ENCODE measurements at places on chromosomes 1 and 21.
A peak's percentile ranks its signal among the peaks of the same experiment; 100 is the strongest.

GRCh38 chr1:217136895-217137205 lies 413.6 kb upstream of the ESRRG start:
- DNase-seq, result no peak

DNA sequence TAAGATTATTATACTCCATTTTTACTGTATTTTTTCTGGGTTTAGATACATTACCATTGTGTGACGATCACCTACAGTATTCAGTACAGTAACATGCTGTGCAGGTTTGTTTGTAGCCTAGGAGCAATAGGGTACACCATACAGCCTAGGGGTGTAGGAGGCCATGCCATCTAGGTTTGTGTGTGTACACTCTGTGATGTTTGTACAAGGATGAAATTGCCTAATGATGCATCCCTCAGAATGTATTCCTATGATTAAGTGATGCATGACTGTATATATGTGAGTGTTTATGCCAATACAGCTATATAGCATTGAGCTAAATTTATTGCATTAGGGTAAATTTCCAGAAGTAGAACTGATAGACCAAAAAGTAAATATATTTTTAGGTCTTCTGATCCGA lies 23.3 kb downstream of the TUFT1 start:
- DNase-seq, result no peak

- no peak for DNase-seq
Observed at GRCh38 chr1:148389027-148389339, 94.1 kb downstream of the PPIAL4G start.

DNA sequence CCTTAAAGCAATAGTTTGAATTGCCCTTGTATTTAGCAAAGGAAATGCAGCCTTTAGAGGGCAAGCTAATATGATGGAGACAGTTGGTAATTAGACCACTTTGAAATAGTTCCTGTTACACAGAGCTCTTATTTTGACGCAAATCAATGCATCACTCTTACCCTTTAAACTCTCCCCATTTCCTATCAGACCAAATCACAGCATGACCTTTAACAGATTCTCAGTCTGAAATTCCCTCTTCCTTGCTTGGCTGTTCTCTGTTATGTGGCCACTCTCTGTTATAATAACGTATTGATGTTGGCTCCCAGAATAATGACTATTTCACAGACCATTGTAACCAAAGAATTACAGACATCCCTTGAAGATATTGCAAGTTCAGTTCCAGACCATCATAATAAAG lies 66.9 kb upstream of the NGF start:
- no peak for DNase-seq

DNA sequence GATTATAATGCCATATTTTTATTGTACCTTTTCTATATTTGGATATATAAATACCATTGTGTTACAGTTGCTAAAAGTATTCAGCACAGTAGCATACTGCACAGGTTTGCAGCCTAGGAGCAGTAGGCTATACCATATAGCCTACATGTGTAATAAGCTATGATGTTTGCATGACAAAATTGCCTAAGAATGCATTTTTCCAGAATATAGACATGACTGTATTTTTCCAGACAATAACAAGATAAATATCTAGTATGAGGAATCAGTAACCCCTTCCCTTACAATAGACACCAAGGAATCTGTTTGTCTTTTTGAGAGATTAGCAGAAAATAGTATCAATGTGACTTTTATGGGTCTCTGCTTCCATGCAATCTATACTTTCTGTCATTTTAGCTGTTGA lies 228.6 kb downstream of the GRIK1 start:
- no peak for DNase-seq

- DNase-seq, result no peak
Observed at GRCh38 chr1:30780409-30780808, 22.8 kb upstream of the LAPTM5 start.

DNA sequence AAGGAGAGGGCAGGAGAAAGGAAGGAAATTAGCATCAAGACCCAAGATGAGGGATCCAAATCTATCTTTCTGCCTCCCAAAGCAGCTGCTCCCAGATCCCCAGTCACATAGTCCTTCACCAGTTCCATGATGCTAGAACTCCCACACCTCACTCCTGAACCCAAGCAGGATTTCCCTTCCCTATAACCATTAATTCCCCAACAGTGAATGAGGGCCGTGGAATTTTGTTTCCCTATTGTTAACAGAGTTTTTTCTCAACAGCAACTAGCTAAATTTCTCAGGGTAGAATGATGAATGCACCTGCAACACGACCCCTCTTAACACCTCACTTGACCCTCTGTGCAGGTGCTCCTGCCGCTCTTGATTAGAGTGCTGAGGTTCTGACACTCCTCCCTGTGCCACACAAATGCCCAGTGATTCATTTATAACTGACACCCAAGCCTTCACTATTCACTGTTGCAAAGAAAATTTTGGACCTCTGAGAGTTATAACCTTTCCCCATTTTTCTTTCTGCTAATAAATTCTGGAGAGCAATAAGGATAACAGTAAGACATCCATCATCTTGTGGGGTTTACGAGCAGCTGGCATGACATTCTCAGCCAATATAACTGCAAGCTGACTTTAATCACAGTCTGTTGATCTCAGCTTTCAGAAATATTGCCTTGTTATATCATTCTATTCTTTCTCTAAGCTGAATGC lies 25.4 kb upstream of the NPL start:
- DNase-seq, result no peak

DNA sequence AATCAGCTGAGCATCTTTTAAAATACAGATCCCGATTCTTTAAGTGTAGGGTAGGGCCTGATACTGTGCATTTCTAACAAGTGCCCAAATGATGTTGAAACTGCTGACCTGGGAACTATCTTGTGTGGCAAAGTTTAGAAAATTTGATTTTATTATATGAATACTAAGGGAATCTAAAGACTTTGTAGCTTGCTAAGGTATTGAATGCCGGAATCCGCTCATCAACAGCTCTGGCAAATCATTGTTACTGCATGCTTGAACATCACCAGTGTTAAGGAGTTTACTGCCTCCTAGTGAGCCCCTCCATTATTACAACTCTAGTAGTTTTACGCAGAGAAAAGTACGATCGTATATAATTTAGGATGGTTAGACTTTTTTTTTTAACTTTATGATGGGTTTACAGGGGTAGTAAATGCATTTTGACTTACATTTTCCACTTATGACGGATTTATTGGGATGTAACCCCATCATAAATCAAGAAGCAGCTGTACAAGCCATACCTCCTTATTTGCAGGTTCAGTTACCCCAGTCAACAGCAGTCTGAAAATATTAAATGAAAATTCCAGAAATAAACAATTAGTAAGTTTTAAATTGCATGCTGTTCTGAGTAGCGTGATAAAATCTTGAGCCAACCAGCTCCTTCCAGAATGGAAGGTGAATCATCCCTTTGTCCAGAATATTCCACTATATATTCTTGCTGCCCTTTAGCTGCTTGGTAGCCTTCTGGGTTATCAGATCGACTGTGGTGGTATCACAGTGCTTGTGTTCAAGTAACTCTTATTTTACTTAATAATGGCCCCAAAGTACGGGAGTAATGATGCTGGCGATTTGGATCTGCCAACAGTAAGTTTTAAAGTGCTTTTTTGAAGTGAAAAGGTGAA lies 892 bp downstream of the TYW3 start:
- DNase-seq, result peak; percentile 10

DNA sequence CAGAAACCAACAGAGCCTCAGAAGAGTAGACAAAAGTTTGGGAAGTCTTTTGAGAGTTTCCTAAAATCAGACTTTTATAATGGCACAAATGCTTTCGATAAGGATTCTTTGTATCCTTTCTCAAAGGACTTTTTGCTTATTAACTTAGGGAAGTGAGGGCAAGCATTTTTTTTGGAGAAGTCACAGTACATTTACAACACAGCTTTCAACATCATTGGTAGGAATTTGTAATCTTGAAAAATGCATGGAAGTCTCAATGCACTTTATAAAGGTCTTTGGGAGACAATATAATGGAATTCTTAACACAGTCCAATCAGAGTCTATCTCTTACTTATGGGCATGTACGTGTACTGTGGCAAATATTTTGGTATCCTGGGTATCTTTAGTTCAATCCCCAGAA lies 325.8 kb upstream of the NR5A2 start:
- no peak for DNase-seq

DNA sequence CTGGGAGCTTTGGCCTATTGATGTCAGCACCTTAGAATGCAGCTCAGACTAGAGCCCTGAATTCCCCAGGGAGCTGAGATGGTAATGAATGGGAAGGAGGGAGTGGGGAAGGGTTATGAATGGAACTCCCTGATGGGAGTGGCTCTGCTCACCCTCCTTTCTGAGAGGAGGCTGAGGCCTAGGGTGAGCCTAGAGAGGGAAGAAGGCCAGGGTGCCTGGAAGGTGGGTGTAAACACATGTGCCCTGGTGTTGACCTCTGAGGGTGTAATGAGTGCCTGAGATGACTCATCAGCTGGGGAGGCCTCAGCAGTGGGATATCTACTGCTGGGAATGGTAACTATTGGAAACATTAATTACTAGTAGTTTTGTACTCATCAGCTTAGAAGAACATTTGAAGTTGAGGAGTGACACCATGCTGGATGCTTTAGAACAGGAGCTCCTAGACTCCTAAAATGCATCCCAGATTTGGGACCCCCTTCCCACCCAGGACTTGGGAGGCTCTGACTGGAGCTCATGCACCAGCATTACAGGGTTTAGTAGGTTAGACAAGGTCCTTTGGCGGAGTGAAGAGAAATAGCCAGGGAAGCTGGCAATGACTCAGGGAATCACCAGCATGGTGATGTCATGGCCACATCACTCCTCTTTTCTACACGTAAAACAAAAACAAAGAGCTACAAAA lies 16.0 kb upstream of the PIGV start:
- no peak for DNase-seq

GRCh38 chr1:78673120-78673519 lies 23.5 kb downstream of the IFI44 start:
- DNase-seq, result peak; percentile 11

- no peak for DNase-seq
Observed at GRCh38 chr21:43193088-43193650, 24.4 kb downstream of the CRYAA start.

DNA sequence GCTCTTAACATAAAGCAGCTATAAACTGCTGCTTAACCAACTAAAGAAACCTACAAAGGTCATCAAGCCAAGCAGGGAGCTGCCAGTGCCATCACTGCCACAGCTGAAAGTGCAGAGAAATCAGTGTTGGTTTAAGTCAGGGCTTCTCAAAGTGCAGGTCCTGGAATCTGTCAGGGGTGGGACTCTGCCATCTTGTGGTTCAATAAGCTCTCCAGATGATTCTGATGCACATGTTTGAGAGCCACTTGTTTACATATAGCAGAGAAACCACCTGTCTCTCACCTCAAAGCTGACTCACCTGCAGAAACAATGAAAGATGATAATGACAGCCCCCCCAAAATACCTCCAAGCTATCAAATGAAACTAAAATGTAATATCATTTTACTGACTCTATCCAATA lies 49.3 kb downstream of the SH3GLB1 start:
- DNase-seq, result no peak

- no peak for DNase-seq
Observed at GRCh38 chr1:36922071-36922470, 112.2 kb downstream of the GRIK3 start.

- DNase-seq, result no peak
Observed at GRCh38 chr1:41535716-41536115, 51.2 kb upstream of the EDN2 start.

DNA sequence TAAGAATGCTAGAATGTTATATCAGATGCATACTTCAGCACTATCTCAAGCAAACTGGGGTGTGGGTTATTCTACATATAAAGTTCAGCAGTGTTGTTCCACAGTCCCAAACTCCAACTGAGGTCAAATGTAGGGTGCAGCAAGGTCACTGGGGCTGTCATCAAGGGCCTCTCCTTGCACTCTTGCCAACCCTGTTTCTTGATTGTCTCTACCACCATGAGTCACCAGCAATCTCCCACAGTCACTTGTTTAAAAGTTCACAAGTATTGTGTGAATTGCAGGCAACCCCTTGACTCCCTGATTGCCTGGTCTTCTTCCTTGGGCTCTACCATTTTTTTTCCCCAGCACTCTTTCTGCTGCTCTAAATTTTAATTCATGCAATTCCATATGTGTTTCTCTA lies 10.6 kb downstream of the METTL18 start:
- no peak for DNase-seq

- DNase-seq, result peak; percentile 63
Observed at GRCh38 chr21:42107881-42108553, 36.9 kb downstream of the UMODL1 start.

GRCh38 chr1:61572046-61572445 lies 152.9 kb downstream of the TM2D1 start:
- DNase-seq, result no peak

DNA sequence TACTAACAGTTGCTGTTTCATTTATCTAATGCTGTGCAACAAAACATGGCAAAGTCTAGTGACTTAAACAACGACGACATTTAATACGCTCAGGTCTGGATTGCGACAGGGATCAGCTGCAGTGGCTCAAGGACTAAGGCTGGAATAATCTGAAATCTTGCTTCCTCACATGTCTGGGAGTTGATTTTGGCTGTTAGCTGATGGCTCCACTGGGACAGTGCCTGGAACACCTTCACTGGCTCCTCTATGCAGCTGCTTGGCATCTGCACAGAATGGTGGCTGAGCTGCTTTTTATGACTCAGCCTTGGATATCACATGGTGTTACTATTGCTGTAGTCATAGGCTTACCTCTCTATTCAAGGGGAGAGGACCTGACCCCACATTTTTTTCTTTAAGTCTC lies 24.0 kb upstream of the BTG3 start:
- DNase-seq, result no peak

DNA sequence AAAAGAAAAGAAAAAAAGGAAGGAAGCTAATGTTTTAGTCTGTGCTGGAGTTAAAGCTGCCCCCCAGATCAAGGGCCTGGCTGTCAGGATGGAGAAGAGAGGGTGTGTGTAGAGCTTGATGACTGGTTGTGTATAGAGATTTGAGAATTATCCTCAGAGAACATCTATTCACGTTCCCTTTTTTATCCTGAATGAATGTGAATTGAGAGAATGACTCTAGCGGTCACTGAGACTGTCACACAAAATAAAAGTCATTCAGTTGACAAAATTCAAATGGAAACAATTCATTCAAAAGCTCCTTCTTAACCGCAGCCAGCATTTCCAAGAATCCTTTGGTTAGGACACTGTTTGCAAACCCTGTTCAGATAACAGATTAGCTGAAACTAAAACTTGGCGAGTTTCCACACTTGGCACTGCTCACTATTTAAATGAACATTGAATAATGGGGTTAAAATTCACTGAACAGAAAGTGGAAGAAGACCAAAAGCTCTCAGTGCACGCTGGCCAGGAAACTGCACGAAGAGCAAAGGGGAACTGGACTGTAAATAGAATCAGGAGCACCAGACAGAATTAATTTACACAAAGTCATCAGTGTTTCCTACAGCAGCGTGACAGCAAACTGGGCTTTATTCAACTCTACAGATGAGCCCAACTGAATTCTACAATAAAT lies 13.6 kb upstream of the FAM89A start:
- DNase-seq, result no peak

DNA sequence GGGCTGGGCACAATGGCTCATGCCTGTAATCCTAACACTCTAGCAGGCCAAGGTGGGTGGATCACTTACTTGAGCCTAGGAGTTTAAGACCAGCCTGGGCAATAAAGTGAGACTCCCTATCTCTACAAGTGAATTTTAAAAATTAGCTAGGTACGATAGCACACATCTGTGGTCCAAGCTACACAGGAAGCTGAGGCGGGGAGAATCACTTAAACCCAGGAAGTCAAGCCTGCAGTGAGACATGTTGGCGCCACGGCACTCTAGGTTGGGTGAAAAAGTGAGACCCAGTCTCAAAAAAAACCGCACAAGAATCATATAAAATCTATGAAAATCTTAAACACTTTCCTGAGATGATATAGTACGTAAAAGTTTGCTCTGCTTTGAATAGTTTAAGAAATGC lies 30.2 kb downstream of the DBT start:
- no peak for DNase-seq

GRCh38 chr1:25199819-25200620 lies 32.3 kb downstream of the SYF2 start:
- no peak for DNase-seq

All from activated CD4-positive, alpha-beta T cell treated with anti-CD3 and anti-CD28 coated beads, Interleukin-2, amount 50 U/mL, for 1 hour (primary cell).